ENCODE measurements at places on chromosomes 6 and 20.

DNA sequence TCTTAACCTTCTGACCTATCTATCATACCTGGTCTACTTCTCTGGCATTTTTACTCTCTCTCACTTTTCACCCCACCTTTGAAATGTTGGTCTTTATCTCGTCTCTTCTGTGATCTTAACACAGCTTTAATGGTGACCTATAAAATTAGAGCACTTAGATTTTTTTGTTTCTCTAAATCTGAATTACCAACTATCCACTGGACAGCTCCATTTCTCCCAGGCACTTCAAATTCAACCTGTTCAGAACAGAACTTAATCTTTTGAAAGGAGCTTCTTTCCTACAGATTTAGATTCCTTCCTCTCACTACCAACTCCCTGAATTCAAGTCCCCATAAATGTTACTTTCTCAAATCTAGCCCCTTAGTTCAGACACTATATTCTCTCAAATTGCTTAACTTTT lies 15.0 kb upstream of the MTFR2 start:
- no peak for DNase-seq

DNA sequence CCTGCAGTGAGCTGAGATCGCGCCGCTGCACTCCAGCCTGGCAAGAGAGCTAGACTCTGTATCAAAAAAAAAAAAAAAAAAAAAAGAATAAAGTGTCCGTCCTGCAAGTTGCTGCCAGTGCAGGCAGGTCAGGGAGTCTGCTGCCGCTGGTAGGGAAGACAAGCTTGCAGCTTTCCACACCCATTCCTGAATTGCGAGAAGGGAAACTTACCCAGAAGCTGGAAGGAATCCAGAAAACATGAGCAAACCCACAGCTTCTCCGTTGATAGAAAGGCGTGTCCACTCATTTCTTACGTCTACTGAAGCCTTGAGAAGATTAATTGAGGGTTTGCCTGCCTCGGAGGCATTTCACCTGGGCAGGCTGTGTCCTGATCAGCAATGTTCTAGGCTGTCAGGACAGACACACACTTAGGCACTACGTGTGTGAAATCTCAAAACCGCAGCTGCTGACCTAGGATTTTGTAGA lies 61.6 kb upstream of the DSP start:
- peak; percentile 50 for DNase-seq

DNA sequence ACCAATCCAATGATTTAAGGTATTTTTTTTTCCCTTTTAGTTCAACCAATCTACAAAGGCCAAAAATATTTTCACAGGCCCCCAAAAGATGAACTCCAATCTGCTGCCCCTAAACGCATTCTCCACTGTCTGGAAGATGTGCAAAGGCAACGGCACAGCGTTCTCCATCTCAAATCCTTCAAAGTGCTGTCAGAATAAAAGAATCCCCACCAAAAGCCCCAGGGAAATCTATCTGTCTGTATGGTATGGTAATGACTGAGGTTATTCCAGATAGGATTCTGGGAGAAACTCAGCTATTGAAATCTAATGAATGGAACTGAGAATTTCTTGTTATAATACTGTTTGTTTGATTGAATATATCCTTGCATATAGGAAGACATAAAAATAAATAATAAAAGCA lies 217.8 kb upstream of the CCN2 start:
- no peak for DNase-seq

- DNase-seq: no peak
Measured at GRCh38 chr6:87210979-87211378, 55.6 kb downstream of the ZNF292 start.

GRCh38 chr20:37522260-37523011 lies 1.4 kb downstream of the NNAT start:
- DNase-seq: no peak

- no peak for DNase-seq
Measured at GRCh38 chr20:17761604-17762003, 61.8 kb downstream of the BANF2 start.

GRCh38 chr6:33391922-33392594 lies 435 bp downstream of the KIFC1 start:
- DNase-seq: no peak

- no peak for DNase-seq
Measured at GRCh38 chr6:47126647-47127391, 84.7 kb upstream of the ADGRF1 start.
